GF-D8 (cell line): ENCODE measurements at places on chromosomes 16 and 17.

GRCh38 chr17:77496401-77496801 lies 355.6 kb downstream of the SEC14L1 start:
- no peak for DNase-seq

DNA sequence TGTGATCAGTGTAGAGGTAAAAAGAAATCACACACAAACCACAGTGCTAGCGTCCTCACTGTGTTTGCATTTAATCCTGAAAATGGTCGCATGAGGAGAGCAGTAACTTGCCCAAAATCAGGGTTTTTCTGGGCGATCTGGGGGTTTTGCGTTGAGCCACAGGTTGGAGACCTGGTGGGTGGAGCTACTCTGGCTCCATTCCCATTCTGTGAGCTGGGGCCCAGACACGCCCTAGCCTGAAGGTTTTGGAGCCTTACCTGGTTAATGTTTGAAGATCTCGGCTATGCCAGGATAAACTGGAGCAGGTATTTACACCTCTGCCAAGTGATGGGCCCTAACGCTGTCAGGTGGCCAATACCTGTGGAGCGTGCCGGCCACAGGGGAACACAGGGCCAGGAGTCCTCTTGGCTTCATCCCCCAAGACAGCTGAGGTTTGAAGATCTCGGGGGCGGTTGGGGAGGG lies 48.4 kb downstream of the MPRIP start:
- no peak for DNase-seq

DNA sequence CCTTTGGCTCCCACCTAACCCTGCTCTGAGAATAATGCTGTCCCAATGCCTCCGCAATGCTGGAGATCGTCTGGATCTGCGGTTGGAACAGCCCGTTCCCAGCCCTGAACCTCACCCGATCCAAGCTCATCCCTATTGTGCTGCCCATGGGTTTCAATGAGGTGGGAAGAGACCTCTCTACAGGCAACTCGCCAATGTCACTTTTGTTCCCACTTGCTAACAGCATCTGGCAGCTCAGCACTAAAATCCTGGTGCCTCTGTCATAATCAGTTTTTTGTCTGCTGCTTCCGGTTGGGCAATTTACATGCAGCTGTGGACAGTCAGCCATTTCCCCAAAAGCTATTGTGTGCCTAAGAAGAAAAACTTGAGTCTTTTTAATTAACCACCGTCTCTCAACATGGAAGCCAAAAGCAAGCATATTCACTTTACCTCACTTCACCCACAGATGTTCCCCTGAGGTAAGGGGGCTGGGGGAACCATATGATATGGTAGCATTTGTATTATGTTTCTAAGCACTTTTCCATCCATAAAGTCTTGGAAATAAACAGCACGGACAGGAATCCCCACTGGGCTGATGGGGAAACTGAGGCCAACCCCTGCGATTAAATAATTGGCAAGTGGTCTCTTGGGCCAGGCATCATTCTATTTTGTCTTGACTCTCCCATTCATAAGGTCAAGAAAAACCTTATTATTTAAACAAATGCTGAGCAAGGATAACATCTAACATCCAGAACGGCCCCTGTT lies 159.2 kb upstream of the CDH5 start:
- DNase-seq, result peak; percentile 81

DNA sequence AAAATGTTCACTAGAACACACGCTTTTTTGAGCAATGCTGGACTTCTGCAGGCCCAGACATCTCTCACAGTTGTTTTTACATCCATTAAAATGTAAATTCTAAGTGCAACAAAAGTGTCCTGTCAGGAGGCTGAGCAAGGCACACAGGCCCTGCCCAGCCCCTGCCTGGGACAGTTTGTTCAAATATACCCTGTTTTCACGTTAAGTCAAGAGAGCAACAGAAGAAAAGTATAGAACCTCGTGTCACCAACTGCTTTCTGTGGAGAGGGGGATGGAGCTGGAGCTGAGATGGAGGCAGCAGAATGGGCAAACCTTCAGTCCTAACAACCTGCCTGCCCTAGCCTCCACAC lies 4.3 kb upstream of the HOXB2 start:
- no peak for DNase-seq

- DNase-seq, result no peak
Observed at GRCh38 chr16:13254998-13255614, 353.7 kb downstream of the SHISA9 start.

GRCh38 chr17:48577330-48577945 lies 712 bp downstream of the HOXB4 start:
- DNase-seq, result no peak

- no peak for DNase-seq
Observed at GRCh38 chr17:66560691-66561090, 258.3 kb downstream of the PRKCA start.
